ENCODE measurements at places on chromosomes 7 and 10. TPM values are rescaled to one million over a fixed set of nuclear protein-coding genes. Genes with fewer than 3 reads are reported as not detected.

- no peak for DNase-seq
Observed at GRCh38 chr7:45001826-45002225, 1.8 kb downstream of the CCM2 start.

DNA sequence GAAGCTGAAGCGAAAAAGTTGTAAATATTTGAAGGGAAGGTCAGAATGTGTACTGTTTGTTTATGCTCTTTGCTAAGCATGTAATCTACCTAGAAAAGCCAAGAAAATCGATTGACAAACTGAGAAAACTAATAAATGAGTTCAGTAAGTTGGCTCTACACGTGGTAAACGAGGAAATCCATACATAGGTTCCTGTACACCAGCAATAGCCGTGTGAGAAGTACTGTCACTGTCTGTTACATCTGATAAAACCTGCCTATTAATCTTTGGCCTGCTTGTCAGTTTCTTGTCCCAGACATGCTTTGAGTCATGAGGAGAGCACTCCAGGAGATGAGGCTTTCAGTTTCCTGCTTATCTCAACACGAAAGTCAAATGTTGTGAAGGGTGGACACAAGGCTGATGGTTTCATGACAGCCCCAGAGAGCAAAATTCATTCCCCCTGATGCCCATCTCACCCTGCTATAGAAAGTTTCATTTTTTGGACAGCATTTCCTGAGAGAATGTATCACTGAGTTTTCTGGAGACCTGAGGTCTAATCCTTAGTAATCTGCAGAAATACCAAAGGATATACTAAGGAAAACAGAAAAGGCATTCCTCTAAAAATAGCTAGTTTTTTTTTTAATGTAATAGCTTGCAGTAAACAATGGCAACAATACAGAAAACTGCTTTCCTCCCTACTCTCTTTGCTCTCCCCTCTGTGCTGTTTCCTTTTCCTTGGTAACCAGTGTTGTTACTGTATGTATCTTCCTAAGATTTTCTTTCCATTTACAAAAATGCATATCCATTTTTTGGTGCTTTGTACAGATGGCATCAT lies 18.8 kb downstream of the BMPR1A start:
- DNase-seq: no peak

- no peak for DNase-seq
Observed at GRCh38 chr7:5420067-5420880, 3.4 kb downstream of the TNRC18 start.

The BICC1 gene
- total RNA-seq: not detected

DNA sequence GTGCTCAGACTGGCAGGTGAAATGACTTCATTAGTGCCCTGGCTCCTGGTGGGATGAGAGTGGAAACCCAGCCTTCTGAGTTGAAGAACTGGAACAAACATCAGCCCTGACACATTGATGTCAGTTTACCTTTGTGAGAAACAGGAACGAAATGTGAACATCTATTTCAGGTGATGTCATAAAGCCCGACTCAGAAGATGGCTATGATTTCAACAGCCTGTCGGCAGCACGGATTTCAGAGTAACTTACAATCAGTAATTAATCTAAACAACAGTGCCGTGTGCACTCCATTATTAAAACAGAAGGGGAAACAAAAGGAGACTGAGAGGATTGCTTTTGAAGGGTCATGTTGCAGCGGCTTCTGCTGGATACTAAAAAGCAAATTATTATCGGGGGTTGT lies 243.2 kb downstream of the FRMD4A start:
- DNase-seq: no peak

DNA sequence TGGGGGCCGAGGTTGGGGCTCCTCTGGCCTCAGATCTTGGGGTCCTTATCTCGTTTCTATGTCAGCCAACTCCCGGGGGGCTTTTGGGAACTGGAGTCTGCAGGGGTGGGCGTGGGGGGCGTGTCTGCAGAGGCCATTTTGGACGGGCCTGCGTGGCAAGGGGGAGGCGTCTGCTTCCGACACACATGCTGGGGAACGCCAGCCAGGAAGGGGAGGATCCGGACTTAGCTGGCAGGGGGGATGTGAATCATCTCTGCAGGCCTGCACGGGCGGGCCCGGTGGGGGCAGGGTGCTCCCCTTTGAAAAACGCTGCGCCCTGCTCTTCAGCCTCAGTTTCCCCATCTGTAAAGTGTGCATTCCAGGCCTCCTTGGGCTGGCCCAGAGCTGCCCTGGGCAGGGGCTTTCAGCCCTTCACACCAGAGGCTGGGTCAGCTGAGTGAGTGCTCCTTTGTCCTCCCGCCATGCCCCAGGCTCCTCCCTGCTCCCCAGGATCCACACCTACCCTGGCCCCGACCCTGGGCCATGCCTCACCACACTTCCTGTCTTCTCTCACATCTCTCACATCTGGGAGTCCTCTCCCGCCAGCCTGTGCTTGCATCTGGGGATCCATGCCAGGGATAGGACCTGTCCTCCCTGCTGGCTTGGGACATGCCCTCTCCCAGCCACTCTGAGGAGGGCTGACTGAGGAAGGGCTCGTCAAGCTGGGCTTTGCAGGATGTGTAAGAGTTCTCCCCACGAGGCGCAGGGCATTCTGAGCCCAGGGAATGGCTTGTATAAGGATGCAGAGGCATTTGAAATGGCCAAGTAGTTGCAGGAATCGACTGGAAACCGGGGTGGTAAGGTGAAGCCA lies 172.6 kb upstream of the TNRC18 start:
- DNase-seq: peak; percentile 86

DNA sequence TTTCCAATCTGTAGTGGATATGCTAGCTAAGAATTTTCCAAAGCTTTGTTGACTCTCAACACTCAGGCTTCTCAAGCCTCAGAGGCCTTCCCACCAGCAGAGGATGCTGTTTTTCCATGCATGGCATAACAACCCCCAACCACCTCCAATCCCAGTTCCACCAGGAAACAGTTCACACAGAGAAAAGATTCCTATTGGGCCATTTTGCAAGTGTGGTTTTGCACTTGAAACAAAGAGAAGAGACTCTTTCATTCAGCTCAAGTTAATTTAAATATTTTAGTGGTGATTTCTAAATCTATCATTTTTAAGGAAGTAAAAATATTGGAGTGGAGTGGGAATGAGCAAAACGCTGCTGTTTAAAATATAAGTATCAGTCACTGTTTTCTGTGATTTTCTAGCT lies 105.6 kb upstream of the COL1A2 start:
- peak; percentile 84 for DNase-seq
